CD4-positive, alpha-beta memory T cell (primary cell): ENCODE measurements at places on chromosomes 1 and 21. TPM values are rescaled to one million over a fixed set of nuclear protein-coding genes. Genes with fewer than 3 reads are reported as not detected.

DNA sequence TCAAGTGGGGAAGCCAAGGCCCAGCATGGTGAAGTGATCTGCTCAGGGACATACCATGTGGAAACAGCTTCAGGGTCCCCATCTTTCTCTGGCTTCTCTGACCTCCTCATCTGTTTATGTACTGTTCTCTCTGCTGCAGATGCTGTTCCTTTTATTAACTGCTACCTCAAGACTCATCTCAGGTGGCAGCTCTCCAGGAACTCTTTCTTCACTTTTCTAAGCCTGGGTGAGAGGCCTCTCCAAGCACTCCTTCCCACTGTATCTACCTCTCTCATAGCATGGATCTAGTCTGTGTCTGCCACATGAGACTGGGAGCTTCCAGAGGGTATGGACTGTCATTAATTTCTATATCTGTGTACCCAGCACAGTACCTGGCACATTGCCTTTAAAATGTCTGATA is 73.4 kb upstream of the PPM1J start:
- H3K4me3 ChIP-seq, result no peak overlapping the region
- DNase-seq, result no peak
- no peak overlapping the region for H3K27ac ChIP-seq
- no peaks in the 10 kb centered on the region for H3K36me3 ChIP-seq

GRCh38 chr1:231817801-231818200 is 191.2 kb downstream of the DISC1 start:
- no peaks in the 10 kb centered on the region for H3K27me3 ChIP-seq
- no peak overlapping the region for H3K27ac ChIP-seq
- no peak overlapping the region for H3K4me3 ChIP-seq
- H3K36me3 ChIP-seq, result no peaks in the 10 kb centered on the region
- no peak for DNase-seq

- H3K4me3 ChIP-seq, result no peak overlapping the region
- no peaks in the 10 kb centered on the region for H3K27me3 ChIP-seq
- no peaks in the 10 kb centered on the region for H3K4me1 ChIP-seq
- H3K36me3 ChIP-seq, result no peaks in the 10 kb centered on the region
- H3K27ac ChIP-seq, result no peak overlapping the region
- no peak for DNase-seq
These were observed 88.8 kb upstream of the ARHGEF16 start for GRCh38 chr1:3365523-3366125.

GRCh38 chr1:225908773-225909172 is 15.3 kb downstream of the PYCR2 start:
- DNase-seq, result no peak
- H3K4me1 ChIP-seq, result peaks cover 28% of the 10 kb centered on the region
- no peak overlapping the region for H3K27ac ChIP-seq
- no peak overlapping the region for H3K4me3 ChIP-seq
- no peaks in the 10 kb centered on the region for H3K36me3 ChIP-seq

- peaks cover 42% of the 10 kb centered on the region for H3K36me3 ChIP-seq
- peak overlapping the region; percentile 31 for H3K27ac ChIP-seq
- no peak for DNase-seq
- peaks cover 60% of the 10 kb centered on the region for H3K4me1 ChIP-seq
- no peaks in the 10 kb centered on the region for H3K27me3 ChIP-seq
- no peak overlapping the region for H3K4me3 ChIP-seq
These were observed 8.3 kb downstream of the IL24 start for GRCh38 chr1:206905295-206906164.

DNA sequence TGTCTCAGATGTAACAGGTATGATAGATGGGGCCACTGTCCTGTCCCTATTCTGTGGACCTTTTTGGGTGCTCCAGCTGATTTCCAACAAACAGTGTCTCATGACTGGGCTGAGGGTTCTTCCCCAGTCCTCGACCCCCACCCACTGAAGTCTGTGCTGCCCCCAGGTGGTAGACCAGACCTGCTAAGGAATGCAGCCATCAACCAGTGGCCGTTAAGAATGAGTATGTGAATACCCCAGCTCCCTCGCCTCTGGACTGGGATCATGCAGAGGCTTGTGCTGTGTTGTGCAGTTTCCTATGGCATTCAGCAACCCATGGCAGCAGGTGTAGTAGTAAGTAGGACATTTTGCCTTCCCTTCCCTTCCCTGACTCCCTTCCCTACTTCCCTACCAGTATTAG is 183.1 kb upstream of the KAZN start:
- H3K36me3 ChIP-seq, result no peaks in the 10 kb centered on the region
- no peak overlapping the region for H3K27ac ChIP-seq
- no peak overlapping the region for H3K4me3 ChIP-seq
- H3K4me1 ChIP-seq, result no peaks in the 10 kb centered on the region
- H3K27me3 ChIP-seq, result no peaks in the 10 kb centered on the region

- peaks cover 59% of the 10 kb centered on the region for H3K36me3 ChIP-seq
- peaks cover 6% of the 10 kb centered on the region for H3K4me1 ChIP-seq
- no peak overlapping the region for H3K4me3 ChIP-seq
These were observed 49.8 kb downstream of the TPR start for GRCh38 chr1:186325239-186325638.

DNA sequence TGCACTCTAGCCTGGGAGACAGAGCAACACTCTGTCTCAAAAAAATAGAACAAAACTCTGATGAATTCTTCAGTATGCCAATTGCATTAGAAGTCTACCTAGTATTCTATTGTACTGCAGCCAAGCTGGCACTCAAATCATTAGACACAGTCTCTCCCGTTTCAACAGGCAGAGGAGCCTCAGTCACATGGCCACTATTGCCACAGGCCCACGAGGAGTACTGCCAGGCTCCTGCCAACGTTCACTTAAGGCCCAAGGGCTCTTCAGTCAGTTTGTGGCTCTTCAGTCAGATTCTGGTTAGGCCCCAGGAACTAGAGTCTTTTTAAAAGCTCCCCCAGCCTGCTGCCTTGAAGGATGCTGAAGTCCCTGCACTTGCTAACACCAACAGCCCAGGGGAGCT is 73.4 kb downstream of the SH3BGR start:
- no peaks in the 10 kb centered on the region for H3K4me1 ChIP-seq
- H3K4me3 ChIP-seq, result no peak overlapping the region
- H3K27me3 ChIP-seq, result no peaks in the 10 kb centered on the region
- no peak for DNase-seq

DNA sequence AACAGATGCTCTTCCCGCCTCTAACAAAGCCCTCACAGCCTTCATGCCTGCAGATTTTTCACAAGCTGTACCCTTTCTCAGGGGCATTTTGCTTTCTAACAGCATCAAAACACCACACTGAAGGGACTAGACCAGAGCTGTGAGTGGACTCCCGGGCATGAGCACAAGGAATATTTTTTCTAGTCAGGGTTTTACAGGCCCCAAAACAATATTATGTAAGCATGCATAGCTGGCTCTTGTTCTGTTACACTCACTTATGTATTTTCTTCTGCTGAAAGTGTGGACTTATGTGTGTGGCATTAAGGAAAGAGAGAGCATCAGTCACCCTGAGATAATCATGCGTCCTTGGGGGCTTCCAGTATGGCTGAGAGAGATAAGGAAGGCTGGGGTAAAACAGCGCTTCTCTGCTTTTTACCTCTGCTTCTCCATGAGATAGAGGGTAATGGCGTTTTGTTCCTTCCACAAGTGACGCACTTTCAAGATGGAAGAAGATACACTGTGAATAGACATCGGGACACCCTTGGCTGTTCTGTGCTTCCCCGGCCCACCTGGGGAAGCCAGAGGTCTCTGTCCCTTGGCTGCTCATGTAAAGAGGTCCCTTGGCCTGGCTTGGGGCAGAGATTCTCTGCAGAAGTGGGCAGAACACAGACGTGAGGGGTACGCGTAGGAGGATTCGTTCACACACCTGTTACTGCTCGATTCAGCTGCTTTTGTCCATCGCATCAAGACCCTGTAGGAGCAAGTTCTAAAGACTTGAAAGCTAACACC is 266.7 kb upstream of the RAB4A start:
- no peaks in the 10 kb centered on the region for H3K27me3 ChIP-seq
- H3K36me3 ChIP-seq, result no peaks in the 10 kb centered on the region
- H3K4me3 ChIP-seq, result no peak overlapping the region
- peaks cover 11% of the 10 kb centered on the region for H3K4me1 ChIP-seq

DNA sequence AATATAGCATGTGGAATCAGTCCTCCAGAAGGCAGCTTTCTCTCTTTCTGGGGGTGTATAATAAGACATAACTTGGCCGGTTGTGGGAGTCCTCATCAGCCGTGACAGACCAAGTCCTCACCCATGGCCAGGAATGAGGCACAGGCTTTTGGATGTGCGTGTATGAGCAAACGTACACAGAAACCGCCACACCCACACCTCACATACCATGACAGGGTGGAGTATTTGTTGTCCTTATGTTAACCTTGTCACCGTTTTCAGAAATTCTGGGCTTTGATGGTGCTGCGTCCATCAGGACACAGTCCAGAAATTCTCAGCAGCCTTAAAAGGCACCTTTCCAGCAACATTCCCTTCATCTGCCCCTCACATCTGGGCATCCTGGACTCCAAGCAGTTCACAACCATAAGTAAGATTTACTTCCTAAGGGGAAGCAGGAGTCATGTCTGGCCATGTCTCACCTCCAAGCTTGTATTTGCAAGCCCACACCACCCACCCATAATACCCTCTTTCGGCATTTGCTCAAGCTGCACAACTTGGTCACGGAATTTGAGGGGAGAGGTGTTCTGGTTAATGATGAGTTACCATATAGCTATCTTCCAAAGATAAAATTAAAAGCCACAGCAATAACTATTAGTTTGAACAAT is 12.4 kb downstream of the C1orf116 start:
- peaks cover 5% of the 10 kb centered on the region for H3K4me1 ChIP-seq
- H3K27ac ChIP-seq, result no peak overlapping the region
- no peak for DNase-seq
- H3K36me3 ChIP-seq, result no peaks in the 10 kb centered on the region
- no peaks in the 10 kb centered on the region for H3K27me3 ChIP-seq

GRCh38 chr1:192399161-192399560 is 82.4 kb downstream of the RGS21 start:
- DNase-seq, result no peak
- H3K27me3 ChIP-seq, result no peaks in the 10 kb centered on the region
- no peaks in the 10 kb centered on the region for H3K36me3 ChIP-seq
- H3K4me1 ChIP-seq, result no peaks in the 10 kb centered on the region
- no peak overlapping the region for H3K27ac ChIP-seq

GRCh38 chr1:39779137-39779536 is 8.0 kb upstream of the OXCT2 start:
- H3K4me1 ChIP-seq, result no peaks in the 10 kb centered on the region
- H3K36me3 ChIP-seq, result no peaks in the 10 kb centered on the region
- no peak for DNase-seq
- no peaks in the 10 kb centered on the region for H3K27me3 ChIP-seq
- no peak overlapping the region for H3K27ac ChIP-seq

DNA sequence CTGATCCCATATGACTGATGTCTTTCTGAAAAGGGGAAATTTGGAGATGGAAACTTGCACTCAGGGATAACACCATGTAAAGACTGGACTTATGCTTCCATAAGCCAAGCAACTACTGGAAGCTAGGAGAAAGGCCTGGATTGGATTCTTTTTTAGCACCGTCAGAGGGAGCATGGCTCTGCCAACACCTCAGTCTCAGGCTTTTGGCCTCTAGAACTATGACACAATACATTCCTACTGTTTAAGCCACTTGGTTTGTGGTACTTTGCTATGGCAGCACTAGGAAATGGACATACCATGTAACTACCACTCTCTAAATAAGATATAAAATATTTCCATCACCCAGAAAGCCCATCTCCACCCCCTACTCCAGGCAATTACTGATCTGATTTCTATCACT is 139.7 kb downstream of the CYYR1 start:
- H3K4me1 ChIP-seq, result no peaks in the 10 kb centered on the region
- H3K4me3 ChIP-seq, result no peak overlapping the region
- H3K27ac ChIP-seq, result no peak overlapping the region
- DNase-seq, result no peak
- no peaks in the 10 kb centered on the region for H3K27me3 ChIP-seq

GRCh38 chr1:199174336-199174735 is 535.5 kb downstream of the PTPRC start:
- no peaks in the 10 kb centered on the region for H3K27me3 ChIP-seq
- DNase-seq, result no peak
- H3K36me3 ChIP-seq, result no peaks in the 10 kb centered on the region

GRCh38 chr21:22795091-22795490 is 1796.9 kb downstream of the NCAM2 start:
- no peak overlapping the region for H3K4me3 ChIP-seq
- no peaks in the 10 kb centered on the region for H3K4me1 ChIP-seq
- no peak overlapping the region for H3K27ac ChIP-seq
- DNase-seq, result no peak
- no peaks in the 10 kb centered on the region for H3K27me3 ChIP-seq
- H3K36me3 ChIP-seq, result no peaks in the 10 kb centered on the region

GRCh38 chr1:29426701-29427279 is 190.5 kb downstream of the PTPRU start:
- no peaks in the 10 kb centered on the region for H3K27me3 ChIP-seq
- no peak for DNase-seq
- H3K4me3 ChIP-seq, result no peak overlapping the region
- no peaks in the 10 kb centered on the region for H3K4me1 ChIP-seq

- peaks cover 4% of the 10 kb centered on the region for H3K4me1 ChIP-seq
- no peak for DNase-seq
- H3K27ac ChIP-seq, result no peak overlapping the region
- H3K27me3 ChIP-seq, result no peaks in the 10 kb centered on the region
- no peaks in the 10 kb centered on the region for H3K36me3 ChIP-seq
These were observed 7.9 kb downstream of the ACAP3 start for GRCh38 chr1:1299686-1300351.

DNA sequence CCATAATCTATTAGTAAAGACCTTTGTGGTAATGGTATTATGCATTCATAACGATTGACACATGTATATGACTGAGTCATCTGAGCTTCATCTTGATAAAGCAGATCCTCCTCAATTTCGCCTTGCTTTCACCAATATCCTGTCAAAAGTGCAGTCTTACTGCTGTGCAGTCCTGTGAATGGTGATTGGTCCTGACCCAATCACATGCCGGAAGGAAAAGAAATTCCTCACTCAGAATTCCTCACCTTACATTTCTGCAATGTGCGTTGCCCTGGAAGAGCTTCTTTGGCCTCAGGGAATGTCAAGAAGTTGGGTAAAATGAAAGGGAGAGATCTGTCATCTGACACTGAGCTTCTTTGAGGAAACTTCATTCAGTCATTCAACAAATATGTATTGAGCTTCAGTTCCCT is 121.0 kb upstream of the TSPAN2 start:
- no peaks in the 10 kb centered on the region for H3K4me1 ChIP-seq
- no peak overlapping the region for H3K27ac ChIP-seq
- no peaks in the 10 kb centered on the region for H3K36me3 ChIP-seq
- H3K4me3 ChIP-seq, result no peak overlapping the region

PCBP3 gene
- total RNA-seq, result 1.6 TPM

IQGAP3 gene
- not detected for total RNA-seq

PDZK1 gene
- total RNA-seq, result not detected

CR1L gene
- total RNA-seq, result not detected

IVNS1ABP gene
- total RNA-seq, result 179 TPM

DDAH1 gene
- total RNA-seq, result not detected

CHI3L1 gene
- total RNA-seq, result 5.2 TPM

RGL1 gene
- 5.1 TPM for total RNA-seq

SYTL1 gene
- 158 TPM for total RNA-seq

FMO2 gene
- total RNA-seq, result not detected

ACTL8 gene
- total RNA-seq, result not detected

RGS4 gene
- not detected for total RNA-seq

TCP10L gene
- 1.0 TPM for total RNA-seq

PCSK9 gene
- not detected for total RNA-seq

PKNOX1 gene
- total RNA-seq, result 21.5 TPM

AJAP1 gene
- not detected for total RNA-seq
